Epithelial cell of proximal tubule (primary cell): ENCODE measurements at places on chromosomes 5 and 9. TPM values are rescaled to one million over a fixed set of nuclear protein-coding genes. Genes with fewer than 3 reads are reported as not detected.

Gene RPL7A
- 2,685 and 3,393 TPM in 2 replicates for total RNA-seq

Gene PAPPA
- 2.5 TPM in 2 replicates for total RNA-seq

Gene SEMA4D
- 8.0 and 12.3 TPM in 2 replicates for total RNA-seq

Gene PCDHA9
- not detected in 2 replicates for total RNA-seq

Gene PCDHA2
- not detected in 2 replicates for total RNA-seq

Gene CNTNAP3
- 5.5 and 16.6 TPM in 2 replicates for total RNA-seq

Gene NR2F1
- 12.6 and 14.8 TPM in 2 replicates for total RNA-seq

Gene PCDHGA9
- 1.1 and 1.9 TPM in 2 replicates for total RNA-seq

Gene SARDH
- total RNA-seq = 0.07 and 0.92 TPM in 2 replicates

Gene PCDHA12
- not detected in 2 replicates for total RNA-seq

Gene PCDHB2
- under 0.01 and 0.17 TPM in 2 replicates for total RNA-seq

Gene PFN3
- total RNA-seq = not detected in 2 replicates

Gene CSF1R
- total RNA-seq = not detected in 2 replicates

Gene CBY3
- not detected in 2 replicates for total RNA-seq

Gene SPEF2
- 0.87 and 2.3 TPM in 2 replicates for total RNA-seq

Gene UBTD2
- total RNA-seq = 15.1 and 25.2 TPM in 2 replicates

Gene GABBR2
- total RNA-seq = 0.51 and 0.75 TPM in 2 replicates

Gene CTXN3
- not detected in 2 replicates for total RNA-seq

Gene GFRA3
- total RNA-seq = 0.12 and 0.29 TPM in 2 replicates

Gene UCK1
- total RNA-seq = 22.4 and 32.5 TPM in 2 replicates

Gene NAIP
- 1.2 and 3.9 TPM in 2 replicates for total RNA-seq

Gene CCNJL
- 13.0 and 17.5 TPM in 2 replicates for total RNA-seq

Gene RAB3C
- total RNA-seq = not detected in 2 replicates

Gene C9orf153
- total RNA-seq = not detected in 2 replicates

Gene KLHL9
- total RNA-seq = 13.1 and 16.8 TPM in 2 replicates

Gene MVB12B
- 6.1 and 8.1 TPM in 2 replicates for total RNA-seq

Gene PLEKHG4B
- 3.5 and 4.3 TPM in 2 replicates for total RNA-seq

Gene NUDT12
- 8.0 and 9.9 TPM in 2 replicates for total RNA-seq

Gene KYAT1
- total RNA-seq = 18.9 and 21.0 TPM in 2 replicates

Gene POLR1E
- 23.2 and 44.1 TPM in 2 replicates for total RNA-seq

Gene ARAP3
- total RNA-seq = 7.1 and 11.3 TPM in 2 replicates

Gene ARSI
- 2.3 and 5.7 TPM in 2 replicates for total RNA-seq

Gene SPINK4
- total RNA-seq = not detected in 2 replicates

Gene PTGES2
- 58.5 and 91.0 TPM in 2 replicates for total RNA-seq

Gene NSG2
- total RNA-seq = not detected in 2 replicates

Gene APBB3
- 2.1 and 3.5 TPM in 2 replicates for total RNA-seq

Gene ZNF483
- 2.2 and 2.5 TPM in 2 replicates for total RNA-seq

Gene WNK2
- 0.29 and 1.0 TPM in 2 replicates for total RNA-seq

Gene HMMR
- 19.5 and 54.4 TPM in 2 replicates for total RNA-seq

Gene TJP2
- 260 and 335 TPM in 2 replicates for total RNA-seq

Gene NDUFAF2
- 31.0 and 32.3 TPM in 2 replicates for total RNA-seq

Gene SPATA31E1
- total RNA-seq = not detected in 2 replicates

Gene MELK
- 64.5 and 87.8 TPM in 2 replicates for total RNA-seq

Gene PCDHGB2
- total RNA-seq = 0.43 and 0.98 TPM in 2 replicates

Gene GPR21
- total RNA-seq = not detected in 2 replicates

Gene SURF4
- total RNA-seq = 125 and 252 TPM in 2 replicates

Gene SWI5
- 25.3 and 37.4 TPM in 2 replicates for total RNA-seq

Gene MTAP
- 34.2 and 37.0 TPM in 2 replicates for total RNA-seq

Gene ZCCHC7
- total RNA-seq = 8.8 and 13.3 TPM in 2 replicates

Gene AP3B1
- 36.3 and 47.1 TPM in 2 replicates for total RNA-seq

Gene PPP2CA
- 162 and 196 TPM in 2 replicates for total RNA-seq

Gene MEIKIN
- total RNA-seq = not detected in 2 replicates

Gene GOLM1
- total RNA-seq = 109 and 112 TPM in 2 replicates

Gene PTPRD
- 3.2 and 5.6 TPM in 2 replicates for total RNA-seq

Gene KCNMB1
- total RNA-seq = not detected in 2 replicates

Gene HRH2
- total RNA-seq = 0.29 and 0.65 TPM in 2 replicates
